A549 treated with CpdA at 1 μM for 4 hours (cell line): ENCODE measurements at places on chromosomes 6 and 20. TPM values are rescaled to one million over a fixed set of nuclear protein-coding genes. Genes with fewer than 3 reads are reported as not detected.

Gene SIRPA
- total RNA-seq = 27.1 to 33.9 TPM (median 30.8 TPM) in 5 replicates

Gene LY6G5C
- 0.51 to 2.4 TPM (median 1.4 TPM) in 5 replicates for total RNA-seq

Gene DNMT3B
- 3.9 to 5.2 TPM (median 4.6 TPM) in 5 replicates for total RNA-seq

Gene DLK2
- 2.7 to 7.1 TPM (median 5.8 TPM) in 5 replicates for total RNA-seq

Gene DEFB125
- total RNA-seq = not detected in 5 replicates

Gene HSPA12B
- 0.17 to 0.52 TPM (median 0.47 TPM) in 5 replicates for total RNA-seq

Gene MRPS18B
- 72.7 to 109 TPM (median 74.8 TPM) in 5 replicates for total RNA-seq

Gene DUSP22
- total RNA-seq = 7.9 to 13.7 TPM (median 12.7 TPM) in 5 replicates

Gene SLC35D3
- 0.06 to 0.15 TPM (median 0.06 TPM) in 4 of 5 replicates, not detected in the other for total RNA-seq

Gene THBD
- total RNA-seq = 19.3 to 28.4 TPM (median 23.8 TPM) in 5 replicates
